NCI-H524 treated with DMSO at 0.1 percent for 48 hours (cell line): ENCODE measurements at places on chromosomes 7 and 10.

- no peak for DNase-seq
Measured at GRCh38 chr7:29291723-29292618, 97.4 kb downstream of the CHN2 start.

GRCh38 chr10:101291331-101292193, 62.3 kb upstream of the LBX1 start:
- no peak for DNase-seq

DNA sequence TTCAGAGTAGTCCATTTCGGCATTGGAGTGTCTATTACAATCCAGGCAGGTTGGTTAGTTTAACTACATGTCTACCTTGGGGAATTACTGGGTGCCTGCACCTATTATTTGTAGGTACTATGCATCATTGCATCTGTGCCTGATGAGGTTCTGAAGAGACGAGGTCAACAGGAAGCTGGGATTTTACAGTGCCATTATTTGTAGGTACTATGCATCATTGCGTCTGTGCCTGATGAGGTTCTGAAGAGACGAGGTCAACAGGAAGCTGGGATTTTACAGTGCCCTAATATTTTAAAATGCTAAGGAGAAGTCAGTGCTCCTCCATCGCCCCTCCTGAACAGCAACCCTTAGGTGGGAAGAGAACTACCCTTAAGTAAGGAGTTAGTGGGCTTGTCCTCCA, 41.7 kb downstream of the NPY start:
- DNase-seq: no peak

- no peak for DNase-seq
Measured at GRCh38 chr7:70257921-70258320, 659.6 kb downstream of the AUTS2 start.

DNA sequence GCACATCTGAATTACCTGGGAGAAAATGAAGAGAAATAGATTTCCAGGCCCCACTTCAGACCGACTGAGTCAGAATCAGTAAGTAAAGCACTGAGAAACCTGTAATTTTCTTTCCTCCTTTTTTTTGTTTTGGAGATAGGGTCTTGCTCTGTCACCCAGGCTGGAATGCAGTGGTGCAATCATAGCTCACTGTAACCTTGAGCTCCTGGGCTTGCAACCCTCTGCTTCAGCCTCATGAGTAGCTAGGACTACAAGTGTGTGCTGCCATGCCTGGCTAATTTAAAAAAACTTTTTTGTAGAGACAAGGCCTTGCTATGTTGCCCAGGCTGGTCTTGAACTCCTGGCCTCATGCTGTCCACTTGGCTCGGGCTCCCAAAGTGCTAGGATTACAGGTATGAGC, 260.2 kb downstream of the STK31 start:
- DNase-seq: no peak

DNA sequence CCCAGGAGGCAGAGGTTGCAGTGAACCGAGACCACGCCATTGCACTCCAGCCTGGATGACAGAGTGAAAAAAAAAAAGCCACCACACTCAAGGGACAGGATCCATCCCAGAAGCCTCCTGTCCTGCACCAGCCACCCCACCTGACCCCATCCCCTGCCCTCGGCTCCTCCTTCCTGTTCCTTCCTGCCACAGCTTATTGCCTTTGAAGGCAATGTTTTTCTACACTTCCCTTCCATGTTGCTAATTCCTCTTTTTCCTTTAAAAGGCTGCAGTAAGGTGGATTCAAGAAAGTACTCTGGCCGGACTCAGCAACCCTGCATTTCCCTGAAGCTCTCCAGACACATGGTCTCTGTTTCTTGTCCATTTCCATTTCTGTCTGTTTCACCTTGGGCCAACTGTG, 80.9 kb downstream of the FAM171A1 start:
- no peak for DNase-seq
